ENCODE measurements at places on chromosomes 1 and 21.
A peak's percentile ranks its signal among the peaks of the same experiment; 100 is the strongest.

GRCh38 chr21:33238146-33238545 lies 8.4 kb downstream of the IFNAR2 start:
- no peak for DNase-seq

DNA sequence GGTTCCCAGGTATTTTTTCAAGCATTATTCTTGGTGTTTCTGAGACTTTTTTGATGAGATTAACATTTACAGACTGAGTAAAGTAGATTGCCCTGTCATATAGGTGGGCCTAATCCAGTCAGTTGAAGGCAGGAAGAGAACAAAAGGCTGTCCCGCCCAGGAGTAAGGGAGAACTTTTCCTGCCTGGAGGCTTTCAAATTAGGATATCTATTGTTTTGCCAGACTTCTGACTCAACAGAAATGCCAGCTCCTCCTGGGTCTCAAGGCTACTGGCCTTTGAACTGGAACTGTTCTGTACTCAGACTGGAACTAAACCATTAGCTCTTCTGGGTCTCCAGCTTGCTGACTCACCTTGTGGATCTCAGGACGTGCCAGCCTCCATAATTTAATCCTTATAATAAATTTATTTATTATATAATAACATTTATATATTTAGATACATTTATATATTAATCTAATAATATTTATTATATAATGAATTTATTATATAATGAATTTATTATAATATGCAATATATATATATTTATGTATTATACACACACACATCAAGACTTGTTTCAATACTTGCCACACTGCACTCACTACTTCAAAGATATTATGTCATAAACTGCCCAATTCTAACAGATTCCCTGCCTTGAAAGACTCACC lies 510.8 kb upstream of the B3GALT2 start:
- no peak for DNase-seq

GRCh38 chr1:84749427-84749826 lies 59.2 kb upstream of the SSX2IP start:
- no peak for DNase-seq

DNA sequence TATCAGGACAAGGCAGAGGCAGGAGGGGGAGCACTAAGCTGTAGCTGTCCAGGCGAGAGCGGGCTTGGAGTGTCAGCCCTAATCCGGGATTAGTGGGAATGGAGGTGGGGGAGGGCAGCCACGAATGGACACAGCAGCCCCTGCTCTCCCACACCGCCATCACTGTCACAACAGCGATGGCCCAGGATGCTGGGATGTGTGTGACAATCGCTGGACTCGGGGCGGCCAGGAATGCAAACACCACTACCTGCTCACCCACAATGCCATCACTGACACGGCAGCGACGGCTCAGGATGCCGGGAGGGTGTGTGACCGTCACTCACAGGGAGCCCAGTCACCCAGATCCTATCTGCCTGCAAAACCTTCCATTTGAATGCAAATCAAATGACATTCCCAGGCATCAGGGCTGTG lies 2.9 kb downstream of the C2CD2 start:
- DNase-seq: no peak

DNA sequence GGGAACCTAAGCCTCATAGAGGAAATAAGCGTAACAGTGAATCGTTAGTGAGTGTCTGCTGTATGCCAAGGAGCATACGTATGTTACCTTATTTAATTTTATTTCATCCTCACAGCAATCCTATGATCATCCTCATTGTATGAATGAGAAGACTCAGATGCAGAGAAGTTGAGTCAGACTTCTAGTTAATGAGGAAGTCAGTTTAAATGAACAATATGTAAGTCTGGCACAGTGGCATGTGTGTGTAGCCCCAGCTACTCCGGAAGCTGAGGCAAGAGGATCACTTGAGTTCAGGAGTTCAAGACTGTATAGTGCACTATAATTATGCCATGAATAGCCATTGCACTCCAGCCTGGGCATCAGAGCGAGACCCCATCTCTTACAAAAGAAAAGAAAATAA lies 148.0 kb downstream of the ZZZ3 start:
- no peak for DNase-seq

- no peak for DNase-seq
Measured at GRCh38 chr1:175317779-175318178, 125.2 kb upstream of the KIAA0040 start.

DNA sequence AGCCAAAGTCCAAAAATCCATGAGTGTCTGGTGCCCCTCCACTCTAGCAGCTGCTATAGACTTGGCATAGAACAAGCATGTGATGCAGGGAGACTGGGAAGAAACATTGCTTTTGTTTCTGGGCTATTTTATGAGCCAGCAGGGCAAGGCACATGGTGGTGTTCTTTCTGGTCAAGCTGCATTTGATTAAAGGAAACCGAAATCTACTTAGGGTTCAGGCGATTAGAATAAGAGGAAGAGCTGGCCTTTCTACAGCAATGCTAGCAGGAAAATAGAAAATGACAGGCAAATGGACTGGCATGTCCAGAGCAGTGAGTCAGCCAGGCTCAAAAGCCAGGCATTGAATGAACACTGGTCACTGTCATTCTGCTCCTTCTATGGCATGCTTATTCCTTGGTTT lies 28.5 kb upstream of the ARHGAP29 start:
- DNase-seq: no peak

DNA sequence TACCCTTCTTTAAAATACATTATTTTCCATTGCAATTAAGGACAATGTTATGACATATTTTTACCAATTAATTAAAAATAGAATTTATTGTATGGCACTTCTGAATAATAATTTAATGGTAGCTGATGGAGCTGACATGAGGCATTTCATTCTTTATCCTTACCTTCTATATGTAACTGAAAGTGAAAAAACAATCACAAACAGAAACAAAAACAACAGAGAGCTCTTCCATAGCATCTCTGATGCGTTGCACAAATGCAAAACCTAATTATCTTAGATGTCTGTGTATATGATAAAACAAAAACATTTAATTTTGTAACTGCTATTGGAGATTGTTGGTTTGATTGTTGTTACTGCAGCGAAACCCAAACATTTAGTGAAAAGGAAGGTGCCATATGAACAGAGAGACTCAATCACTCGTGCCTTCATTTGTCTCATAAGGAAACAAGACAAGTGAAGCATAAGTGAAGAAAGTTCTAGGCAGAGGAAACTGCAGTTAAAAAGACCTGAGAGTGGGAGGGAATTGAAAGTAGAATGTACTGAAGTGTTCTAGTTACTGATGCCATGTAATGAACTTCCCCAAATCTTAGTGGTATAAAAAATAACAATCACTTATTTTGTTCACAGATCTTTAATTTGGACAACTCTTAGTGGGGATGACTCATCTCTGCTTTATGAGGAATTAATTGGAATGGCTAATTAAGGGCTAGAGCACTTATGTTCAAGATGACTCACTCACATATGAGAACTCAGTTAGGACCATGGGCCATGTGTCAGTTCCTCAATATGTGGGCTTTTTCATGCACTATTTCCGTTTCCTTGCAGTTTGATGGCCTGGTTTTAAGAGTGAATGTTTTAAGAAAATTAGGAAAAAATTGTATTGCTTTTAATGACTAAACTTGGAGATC lies 245.0 kb upstream of the OLFM3 start:
- DNase-seq: no peak

GRCh38 chr1:91529856-91530255 lies 29.2 kb downstream of the CDC7 start:
- DNase-seq: no peak

GRCh38 chr1:31004231-31004621 lies 61.3 kb downstream of the PUM1 start:
- no peak for DNase-seq

DNA sequence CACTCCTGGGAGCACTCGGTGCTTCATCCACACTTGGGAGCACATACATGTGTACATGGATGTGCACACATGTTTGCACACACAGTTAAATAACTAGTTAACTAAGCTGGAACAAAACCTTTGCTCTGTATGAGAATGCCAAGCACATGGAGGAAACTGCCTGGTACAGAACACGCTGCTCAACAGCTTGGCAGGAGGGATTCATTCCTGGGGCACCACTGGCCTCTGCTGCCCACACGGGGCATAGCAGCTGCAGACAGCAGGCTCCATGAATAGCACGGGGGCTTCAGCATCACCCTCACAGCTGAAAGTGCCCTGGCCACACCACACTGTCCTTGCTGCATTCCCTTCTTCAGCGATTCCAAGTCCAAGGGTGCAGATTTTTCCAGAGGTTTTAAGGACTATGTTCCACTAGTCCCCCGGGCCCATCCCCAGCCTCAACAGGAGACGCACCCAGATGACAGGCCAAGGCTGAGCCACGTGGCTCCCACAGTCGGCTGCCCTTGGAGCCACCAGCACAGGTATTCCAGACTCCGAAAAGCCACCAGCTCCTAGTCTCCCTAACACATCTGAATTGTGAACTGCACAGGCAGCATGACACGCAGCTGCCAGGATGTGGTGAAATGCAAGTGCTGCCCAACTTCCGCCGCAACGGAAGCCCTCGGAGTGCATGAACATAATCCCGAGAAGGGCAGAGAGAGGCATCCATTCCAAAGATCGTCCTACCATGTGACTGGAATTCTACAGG lies 16.9 kb downstream of the NPHP4 start:
- DNase-seq: no peak

GRCh38 chr1:203450001-203450400 lies 25.6 kb upstream of the PRELP start:
- no peak for DNase-seq

GRCh38 chr1:23838401-23838866 lies 13.2 kb upstream of the HMGCL start:
- peak; percentile 61 for DNase-seq

DNA sequence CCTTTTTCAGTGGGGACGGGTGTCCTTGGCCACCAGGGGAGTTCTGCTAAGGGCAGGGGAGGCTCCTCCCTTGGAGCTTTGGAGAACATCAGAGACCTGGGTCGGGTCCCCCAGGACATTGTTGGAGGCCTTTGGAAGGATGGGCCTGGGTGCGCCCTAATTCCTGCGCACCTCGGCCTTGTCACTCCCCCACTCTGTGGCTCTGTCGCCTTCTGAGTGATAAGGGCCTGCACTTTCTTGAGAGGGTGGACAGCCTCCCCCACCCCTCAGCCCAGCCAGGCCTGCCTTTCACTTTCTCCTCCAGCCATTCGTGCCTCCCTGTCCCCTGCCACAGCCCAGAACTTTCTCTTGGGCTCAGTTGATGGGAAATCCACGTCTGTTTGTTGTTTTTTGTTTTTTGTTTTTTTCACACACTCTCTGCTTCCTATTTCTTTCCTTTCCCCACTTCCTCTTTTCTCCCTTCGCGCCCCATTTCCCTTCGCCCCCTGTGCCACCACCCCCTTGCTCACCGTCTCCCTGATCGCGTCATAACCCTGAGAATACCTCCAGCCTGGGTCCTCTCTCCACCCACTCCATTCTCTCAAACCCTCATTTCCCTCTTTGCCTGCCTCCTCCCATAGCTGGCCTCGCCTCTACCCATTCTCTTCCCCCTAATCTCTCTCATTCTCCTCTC lies 85.6 kb downstream of the PAX7 start:
- no peak for DNase-seq

- no peak for DNase-seq
Measured at GRCh38 chr1:168893359-168893801, 164.4 kb upstream of the DPT start.

GRCh38 chr1:34754964-34755637 lies at the start of gene GJB5:
GJB5 (plus strand) TSS chr1:34755047; CDS start chr1:34757331, 2,284 bp downstream.
- DNase-seq: no peak

- DNase-seq: no peak
Measured at GRCh38 chr1:14977338-14977931, 176.1 kb upstream of the TMEM51 start.

DNA sequence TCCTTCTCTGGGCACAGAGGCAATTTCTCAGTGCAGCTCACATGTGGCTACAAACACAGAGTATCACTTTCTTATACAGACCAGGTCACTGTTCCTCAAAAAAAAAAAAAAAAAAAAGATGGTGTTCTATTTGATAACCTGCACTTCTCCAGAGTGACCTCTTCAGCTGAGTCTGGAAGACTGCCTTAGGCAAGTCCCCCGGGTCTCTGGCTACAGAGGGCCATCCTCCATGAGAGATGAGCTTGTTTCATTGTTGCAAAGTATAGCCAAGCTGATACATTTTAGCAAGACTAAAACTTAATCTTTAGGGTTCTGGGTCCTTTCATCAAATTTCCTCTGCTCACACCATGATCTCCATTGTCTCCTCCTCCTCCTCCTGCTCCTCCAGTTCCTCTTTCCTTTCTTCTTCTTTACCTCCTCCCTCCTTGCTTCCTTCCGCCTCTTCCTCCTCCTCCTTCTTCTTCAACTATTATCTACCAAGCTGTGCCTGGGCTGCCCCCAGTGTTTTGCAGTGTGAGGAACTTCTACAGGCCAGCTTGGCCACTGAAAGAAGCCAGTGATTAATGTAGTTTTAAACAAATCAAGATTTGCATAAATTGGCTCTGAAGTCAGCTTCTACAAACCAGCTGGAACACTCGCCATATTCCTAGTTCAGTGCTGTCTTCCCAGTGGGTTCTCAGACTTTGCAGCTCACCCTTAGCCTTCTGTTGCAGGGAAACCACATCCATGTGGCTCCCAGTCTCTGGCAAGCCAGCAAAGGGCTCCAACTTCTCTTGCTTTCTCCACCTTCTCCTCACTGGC lies 139.4 kb downstream of the RUNX1 start:
- no peak for DNase-seq

DNA sequence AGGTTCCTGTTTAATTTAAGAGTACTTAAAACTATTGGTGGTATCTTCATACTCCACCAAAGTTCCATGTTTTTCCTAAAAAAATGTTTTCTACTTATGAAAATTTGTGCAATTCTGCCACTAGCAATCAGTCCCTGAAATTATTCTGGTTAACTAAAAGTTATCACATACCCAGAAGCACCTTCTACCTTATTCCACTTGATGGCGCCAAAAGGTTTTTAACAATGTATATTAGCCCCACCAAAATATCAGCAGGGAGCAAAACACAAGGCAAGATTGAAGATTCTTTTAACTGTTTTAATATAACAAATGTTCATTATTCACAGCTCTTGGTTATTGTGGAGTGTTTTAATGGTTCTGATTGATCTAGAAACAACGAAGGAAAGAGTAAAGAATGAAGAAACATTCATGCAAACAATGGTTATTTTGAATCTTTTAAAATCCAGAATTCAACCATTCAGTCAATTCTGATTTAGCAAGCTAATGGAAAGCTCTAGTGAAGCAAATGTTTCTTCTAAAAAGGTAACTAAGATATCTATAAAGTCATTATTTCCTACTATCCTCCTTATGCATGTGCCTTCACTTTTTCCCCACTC lies 67.2 kb downstream of the TTLL7 start:
- DNase-seq: peak; percentile 48

DNA sequence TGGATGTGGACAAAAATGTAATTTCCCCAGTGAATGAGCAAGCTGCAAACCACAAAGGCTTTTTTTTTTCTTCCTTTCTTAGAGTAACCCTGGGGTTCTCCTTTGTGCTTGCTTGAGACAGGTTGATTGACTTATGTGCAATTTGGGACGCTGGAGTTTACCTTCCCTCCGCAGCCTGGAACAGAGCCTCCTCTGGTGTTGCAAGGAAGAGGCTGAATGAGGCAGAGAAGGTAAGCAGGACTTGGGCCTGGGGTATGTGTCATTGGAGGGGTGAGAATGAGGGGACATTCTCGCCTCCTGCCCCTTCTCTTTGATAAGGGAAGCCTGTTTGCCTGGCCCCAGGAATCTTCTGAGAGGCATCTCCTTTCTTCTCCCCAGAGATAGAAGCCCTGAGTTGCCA lies 49.8 kb downstream of the NFASC start:
- DNase-seq: no peak

GRCh38 chr1:235649368-235650163 lies at the start of gene GNG4:
GNG4 (minus strand) TSS chr1:235649784; CDS start chr1:235583838, 65,946 bp downstream.
- DNase-seq: no peak

GRCh38 chr21:45827881-45828579 lies 153.5 kb upstream of the COL6A1 start:
- no peak for DNase-seq
